ENCODE measurements at places on chromosomes 13 and 19.

GRCh38 chr19:55536366-55536765 is 567 bp downstream of the SBK2 start:
- DNase-seq = no peak

DNA sequence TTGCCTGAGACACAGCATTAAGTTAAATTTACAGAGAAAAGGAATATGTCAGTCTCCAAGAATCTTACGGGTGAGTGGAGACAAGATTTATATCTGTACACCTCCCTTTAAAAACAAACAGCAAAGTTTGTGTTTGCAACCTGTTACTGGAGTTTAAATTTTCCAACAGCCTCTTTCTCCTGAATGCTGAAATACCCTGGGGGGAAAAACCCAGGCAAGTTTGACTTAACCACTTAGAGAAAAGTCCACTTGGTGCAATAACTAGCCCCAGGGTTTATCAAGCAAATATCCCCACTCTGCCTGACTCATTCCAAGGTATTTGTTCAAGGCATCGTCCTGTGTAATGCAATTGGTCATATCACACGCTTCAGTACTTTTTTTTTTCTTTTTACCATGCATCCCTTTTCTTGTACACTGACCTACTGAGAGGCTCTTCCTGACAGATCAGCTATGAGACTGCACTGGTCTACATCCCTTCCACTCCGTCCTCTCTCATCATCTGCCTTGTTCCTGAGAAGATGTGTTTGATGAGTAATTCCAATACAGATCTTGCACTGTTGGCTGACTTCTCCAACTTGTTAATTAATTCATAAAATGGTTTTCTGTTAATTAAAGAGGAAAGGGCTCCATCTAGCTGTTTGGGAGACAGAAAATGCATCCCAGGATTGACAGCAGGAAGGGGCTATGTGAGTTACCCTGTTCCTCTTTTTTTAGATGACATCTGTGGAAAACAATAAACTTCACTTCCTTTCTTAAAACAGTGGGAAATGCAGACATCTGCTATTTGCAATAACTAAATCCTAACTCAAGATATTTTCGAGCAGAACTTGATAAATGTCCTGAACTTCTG is 212.5 kb upstream of the IRS2 start:
- no peak for DNase-seq

DNA sequence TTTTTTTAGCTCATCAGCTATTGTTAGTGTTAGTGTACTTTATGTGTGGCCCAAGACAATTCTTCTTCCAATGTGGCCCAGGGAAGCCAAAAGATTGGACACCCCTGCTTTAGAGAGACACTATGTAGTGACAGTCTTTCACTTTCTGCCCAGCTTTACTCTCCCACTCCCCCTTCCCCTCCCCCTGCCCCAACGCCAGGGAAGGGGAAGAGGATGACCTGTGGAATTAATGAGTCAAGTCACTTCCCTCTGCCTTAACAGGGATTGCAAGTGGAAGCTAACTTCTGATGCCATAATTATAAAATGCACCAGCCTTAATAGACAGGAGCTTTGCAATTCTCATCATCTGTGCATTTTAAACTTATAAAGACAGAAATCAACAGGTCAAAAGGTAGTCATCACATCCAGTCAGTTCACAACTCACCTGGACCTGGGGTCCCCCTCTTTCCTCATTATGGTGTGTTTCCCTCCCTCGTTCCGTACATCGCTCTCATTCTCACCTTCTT is 1.6 kb downstream of the ZNF415 start:
- DNase-seq = no peak

DNA sequence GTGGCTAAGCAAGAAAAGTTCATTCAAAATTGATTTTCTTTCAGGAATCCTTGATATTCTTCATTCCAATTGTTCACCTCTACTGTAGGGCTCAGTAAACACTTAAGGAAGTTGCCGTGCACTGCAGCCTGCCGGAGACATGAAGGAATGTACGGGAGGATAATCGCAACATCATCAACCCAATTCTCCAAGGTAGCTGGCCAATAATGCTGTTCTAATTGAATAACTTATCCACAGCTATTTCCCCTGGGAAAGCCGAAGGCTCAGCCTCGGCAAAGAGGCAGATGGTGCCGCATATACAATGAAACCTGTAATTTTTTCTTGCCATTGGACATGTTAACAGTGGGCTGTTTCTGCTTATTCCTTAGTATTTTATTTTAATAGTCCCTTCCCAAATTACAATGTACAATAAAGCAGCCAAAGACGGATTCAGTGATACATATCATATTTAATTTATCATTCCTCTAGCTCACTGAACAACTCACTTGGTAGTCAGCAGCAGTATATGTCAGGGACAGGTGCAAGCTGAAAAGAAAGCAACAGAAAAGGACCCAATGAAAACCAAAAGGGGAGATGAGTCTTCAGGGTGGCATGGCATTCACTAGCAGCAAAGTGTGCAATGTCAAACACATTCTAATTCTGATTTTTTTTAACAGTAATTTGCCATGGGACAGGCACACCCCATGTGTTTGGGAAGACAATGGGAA is 420.5 kb upstream of the KLF12 start:
- DNase-seq = no peak

GRCh38 chr19:35327642-35328041 is 1.3 kb upstream of the CD22 start:
- DNase-seq = no peak

- no peak for DNase-seq
Measured at GRCh38 chr19:16899566-16900075, 10.8 kb downstream of the F2RL3 start.

DNA sequence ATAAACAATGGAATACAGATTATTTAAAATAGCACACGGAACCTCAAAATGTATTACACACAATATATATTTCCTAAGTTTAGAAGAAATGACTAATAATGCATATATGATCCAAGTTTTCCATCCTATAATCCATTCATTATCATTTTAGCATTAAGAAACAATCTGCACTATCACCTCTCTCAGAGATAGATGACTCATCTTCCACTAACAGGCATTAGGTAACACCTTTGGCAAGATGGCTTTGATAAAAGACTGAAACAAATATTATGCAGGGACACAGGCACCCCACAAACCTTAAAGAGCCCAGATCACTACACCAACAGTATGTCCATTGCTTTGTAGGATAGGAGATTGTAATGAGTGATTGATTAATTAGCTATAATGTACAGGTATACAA is 4.1 kb downstream of the ENOX1 start:
- DNase-seq = no peak

- DNase-seq = no peak
Measured at GRCh38 chr13:21045100-21045499, 16.3 kb downstream of the LATS2 start.

- peak; percentile 78 for DNase-seq
Measured at GRCh38 chr19:11125994-11126685, 29.4 kb downstream of the SPC24 start.

DNA sequence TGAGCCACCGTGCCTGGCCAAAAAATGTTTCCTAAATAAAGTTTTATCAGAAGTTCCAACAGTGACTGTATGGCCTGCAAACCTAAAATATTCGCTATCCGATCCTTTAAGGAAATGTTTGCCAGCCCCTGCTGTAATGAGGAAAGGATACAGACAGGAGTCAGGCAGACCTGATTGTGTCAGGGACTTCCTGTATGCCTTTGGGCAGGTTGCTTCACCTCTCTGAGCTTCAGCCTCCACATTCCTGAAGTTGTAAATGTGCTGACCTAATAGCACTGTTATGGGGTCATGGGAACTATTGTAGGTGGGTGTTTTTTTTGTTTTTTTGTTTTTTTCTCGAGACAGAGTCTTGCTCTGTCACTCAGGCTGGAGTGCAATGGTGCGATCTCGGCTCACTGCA is 6.2 kb downstream of the ABHD8 start:
- DNase-seq = no peak

GRCh38 chr13:30934803-30935202 is 2.3 kb downstream of the TEX26 start:
- no peak for DNase-seq

- DNase-seq = no peak
Measured at GRCh38 chr19:34259367-34260095, 5.2 kb downstream of the GARRE1 start.

- no peak for DNase-seq
Measured at GRCh38 chr13:66657165-66657881, 572.8 kb downstream of the PCDH9 start.

GRCh38 chr19:18507021-18507726 is 14.7 kb downstream of the ELL start:
- peak; percentile 9 for DNase-seq

DNA sequence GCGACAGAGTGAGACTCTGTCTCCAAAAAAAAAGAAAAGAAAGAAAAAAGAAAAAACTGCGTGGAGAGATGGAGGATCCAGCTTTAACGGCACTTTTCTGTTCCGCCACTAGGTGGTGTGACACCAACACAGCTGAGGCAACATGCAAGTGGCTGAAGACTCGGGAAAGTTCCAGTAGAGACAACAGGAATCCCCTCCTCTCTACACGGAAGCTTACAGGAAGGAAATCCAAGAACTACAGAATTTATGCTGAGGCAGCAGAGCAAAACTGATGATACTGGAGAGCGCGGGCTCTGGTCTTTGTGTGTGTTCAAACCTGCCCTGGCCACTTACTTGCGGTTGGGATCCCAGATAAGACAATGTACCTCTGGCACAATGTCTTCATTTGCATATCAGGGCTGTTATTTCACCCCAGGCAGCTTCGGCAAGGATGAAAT is 9.9 kb downstream of the RANBP3 start:
- DNase-seq = peak; percentile 49

DNA sequence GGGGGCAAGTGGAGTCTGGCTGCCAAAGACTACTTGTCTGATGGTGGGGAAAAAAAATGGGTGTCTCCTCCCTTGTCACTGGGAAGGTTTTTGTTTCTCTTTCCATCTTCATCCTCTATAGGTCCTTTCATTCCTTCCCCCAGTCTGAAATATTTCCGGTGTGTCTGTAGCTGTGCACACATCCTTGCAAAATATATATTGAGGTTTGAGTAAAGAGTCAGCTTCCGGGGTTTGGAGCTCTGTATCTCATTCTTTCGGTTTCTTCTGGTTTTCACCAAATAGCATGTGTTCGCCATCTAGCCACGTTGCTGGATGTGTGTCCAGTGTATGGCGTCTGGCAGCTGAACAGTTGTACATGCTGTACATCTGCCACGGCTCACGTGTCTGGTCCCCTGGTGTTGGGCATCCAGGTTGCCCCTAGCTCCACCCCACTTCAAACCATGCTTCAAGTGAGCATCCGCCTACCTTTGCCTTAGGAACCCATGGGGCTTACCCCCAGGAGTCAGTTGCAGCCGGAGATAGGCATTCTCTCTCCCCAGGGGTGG is 142.2 kb downstream of the SIPA1L3 start:
- peak; percentile 29 for DNase-seq

DNA sequence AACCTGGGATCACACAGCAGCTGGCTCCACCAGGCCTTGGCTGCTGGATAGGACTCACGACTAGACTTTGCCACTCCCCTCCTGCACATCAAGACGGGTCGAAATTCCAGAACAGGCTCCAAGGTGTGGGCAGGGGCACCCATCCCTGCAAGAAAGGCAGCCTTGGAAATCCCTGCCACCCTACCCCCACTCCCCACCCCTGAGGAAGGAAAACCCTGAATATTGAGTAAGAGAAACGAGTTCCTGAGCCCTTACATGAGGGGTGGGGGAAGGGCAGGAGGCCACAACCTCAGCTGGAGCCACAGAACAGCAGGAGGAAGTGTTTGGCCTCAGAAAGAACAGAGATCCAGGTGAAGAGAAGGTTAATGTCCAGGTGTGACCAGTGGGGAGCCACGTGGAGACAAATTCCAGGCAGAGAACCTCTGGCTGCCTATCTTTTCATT is 20.1 kb downstream of the DEDD2 start:
- DNase-seq = no peak

DNA sequence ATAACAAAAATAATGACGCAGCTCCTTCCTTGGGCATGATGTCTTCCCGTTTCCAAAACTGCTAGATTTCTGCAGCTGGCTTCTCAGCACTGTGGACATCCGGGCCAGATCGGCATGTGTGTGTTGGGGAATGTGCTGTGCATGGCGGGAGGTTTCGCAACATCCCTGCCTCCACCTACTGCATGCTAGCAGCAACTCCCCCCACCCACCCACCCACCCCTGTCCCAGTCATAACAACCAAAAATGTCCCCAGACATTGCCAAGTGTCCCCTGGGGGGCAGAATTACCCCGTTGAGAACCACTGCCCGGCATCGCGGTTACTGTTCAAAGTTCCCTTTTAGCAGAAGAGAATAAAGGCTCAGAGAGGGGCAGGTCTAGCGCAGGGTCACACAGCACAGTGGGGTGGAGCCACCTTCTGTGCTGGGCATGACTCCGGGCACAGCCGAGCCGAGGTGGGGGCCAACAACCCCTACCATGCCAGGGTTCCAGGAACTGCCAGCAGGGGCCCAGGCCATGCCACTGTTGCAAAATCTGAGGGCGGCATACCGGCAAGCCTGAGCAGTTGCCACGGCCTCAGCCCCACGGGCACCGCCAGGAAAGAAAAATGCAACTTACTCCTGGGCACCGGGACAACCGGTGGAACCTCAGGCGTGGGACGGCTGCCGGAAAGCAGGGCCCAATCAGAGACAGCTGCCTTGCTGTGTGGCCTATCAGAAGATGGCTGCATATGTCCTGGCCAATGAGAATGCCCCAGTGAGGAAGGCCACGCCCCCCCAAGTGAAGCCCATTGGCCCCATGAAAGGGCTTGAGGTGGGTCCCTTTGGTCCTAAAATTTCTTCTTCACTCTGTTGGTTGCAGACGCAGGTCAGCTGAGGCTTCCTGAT is 22.5 kb upstream of the NFIC start:
- DNase-seq = no peak

DNA sequence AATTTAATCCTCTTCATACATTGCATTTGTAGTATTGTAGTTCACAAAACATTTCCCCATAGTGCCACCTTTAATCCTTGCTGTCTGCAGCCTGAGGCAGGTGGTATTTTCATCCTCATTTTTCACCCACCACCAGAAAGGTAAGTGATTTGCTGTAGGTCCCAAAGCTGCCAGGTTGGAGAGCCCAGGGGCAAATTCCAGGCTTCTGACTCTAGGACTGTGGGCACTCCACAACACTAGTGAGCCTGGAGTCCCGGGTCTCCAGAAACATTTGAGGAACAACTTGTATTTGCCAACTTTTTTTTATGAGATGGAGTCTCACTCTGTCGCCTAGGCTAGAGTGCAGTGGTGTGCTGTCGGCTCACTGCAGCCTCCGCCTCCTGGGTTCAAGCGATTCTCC is 6.2 kb downstream of the ILF3 start:
- DNase-seq = no peak

DNA sequence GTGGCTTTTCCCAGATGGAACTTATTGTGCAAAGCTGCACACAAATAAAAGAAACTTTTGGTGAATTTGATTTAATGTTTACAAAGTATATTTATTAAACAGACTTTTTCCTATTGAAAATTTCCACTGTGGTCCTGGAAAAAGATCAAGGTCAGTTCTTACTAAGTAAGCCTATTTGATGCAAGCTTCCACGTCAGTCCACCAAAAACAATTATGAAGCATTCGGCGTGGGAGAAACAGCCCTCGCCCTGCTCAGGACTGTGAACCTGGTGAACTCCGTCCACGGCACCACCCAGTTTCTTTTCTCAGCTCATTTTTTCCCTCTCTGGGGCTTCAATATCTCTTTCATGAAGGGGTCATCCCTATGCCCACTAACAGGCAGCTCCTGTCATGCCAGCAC is 149.8 kb downstream of the EFNB2 start:
- DNase-seq = no peak
